Stromal cell of bone marrow (primary cell): ENCODE measurements at places on chromosomes 3 and 15.

DNA sequence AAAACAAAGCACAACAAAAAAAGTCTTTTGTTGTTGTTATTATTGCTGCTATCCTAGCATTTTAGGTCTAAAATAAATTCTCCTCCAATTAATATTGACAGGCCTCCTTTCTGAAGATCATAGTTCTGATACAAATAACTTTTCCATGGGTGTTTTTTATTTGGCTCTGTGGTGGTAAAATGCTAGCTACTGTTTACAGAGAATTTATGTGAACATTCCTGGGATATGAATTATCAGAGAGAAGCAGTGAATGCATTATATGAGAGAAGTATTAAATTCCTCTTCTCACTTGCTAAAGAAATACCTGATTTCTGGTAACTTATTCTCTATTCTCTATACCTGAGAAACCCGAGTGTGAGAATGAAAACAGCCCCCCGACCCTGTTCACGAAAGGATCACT lies 57.5 kb upstream of the TMCO5A start:
- no peak for DNase-seq

DNA sequence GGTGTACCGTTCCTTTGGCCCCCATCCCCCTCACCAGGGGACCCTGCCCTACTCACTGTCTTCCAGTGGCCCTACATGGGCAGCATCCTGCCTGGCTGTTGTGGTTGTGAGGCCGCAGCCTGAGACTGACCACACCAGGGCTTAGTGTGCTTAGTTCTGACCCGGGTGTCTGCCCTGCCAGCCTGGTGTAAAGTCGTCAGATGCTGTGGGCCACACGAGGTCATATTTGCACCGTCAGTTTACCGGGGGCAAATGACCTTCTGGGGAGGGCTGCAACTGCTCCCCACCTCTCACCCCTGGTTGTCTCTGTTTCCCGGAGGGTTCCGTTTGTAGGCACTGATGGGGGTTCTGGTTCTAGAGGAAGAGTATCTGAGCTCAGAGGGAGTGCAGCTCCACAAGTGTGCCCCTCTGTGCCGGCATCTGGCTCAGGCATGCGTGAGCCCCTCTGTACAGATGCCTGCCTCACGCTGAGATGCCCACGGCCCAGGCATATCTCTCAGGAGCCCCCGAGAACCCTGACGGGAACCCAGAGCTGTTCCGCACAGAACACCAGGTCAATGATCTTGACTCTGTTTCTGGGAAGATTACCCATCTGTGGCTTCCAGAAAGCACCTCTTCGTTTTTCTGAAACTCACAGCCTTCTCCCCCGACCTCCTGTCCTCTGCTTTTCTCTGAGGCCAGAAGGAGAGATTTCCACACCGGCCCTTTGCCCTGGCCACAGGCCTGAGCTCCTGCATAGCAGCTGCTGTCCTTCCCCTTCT lies 19.2 kb downstream of the KLF13 start:
- DNase-seq, result no peak

- peak; percentile 14 for DNase-seq
These were observed 48.7 kb downstream of the CNOT10 start for GRCh38 chr3:32733631-32734229.

DNA sequence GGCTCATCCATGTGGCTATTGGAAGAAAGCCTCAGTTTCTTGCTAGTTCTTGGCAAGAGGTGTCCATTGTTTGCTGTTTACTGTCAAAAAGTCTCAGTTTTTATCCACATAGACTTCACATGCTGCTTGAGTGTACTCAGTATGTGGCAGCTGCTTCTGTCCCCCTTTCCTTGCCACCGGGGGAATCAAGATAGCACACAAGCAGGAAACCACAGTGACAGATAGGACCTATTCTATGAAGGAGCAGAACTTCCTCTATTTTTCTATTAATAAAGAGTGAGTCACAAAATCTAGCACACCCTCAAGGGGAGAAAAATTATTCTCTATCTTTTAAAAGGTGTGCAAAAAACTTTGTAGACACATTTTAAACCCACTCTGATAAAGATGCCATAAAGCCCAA lies 121.4 kb upstream of the GMNC start:
- DNase-seq, result no peak

DNA sequence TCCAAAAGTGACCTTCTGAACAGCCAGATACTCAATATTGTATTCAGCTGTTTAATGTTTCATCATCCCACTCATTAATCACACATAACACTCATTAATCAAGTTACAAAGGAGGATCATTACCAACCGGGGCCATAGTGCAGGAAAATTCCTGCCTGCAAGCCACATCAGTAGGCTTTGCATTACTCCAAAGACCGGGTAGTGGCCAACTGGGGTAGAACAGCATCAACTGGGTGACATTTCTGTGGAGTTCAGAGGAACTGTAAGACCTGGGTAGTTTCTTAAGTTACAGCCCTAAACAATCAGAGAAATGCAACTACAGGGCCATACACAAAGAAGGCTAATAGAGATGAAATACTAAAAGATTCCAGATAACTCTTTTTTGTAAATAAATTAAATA lies 253.1 kb downstream of the WDR72 start:
- DNase-seq, result no peak

- peak; percentile 51 for DNase-seq
These were observed 2.6 kb upstream of the ZSCAN2 start for GRCh38 chr15:84598250-84598649.

GRCh38 chr3:172626021-172626640 lies 84.7 kb downstream of the NCEH1 start:
- no peak for DNase-seq

DNA sequence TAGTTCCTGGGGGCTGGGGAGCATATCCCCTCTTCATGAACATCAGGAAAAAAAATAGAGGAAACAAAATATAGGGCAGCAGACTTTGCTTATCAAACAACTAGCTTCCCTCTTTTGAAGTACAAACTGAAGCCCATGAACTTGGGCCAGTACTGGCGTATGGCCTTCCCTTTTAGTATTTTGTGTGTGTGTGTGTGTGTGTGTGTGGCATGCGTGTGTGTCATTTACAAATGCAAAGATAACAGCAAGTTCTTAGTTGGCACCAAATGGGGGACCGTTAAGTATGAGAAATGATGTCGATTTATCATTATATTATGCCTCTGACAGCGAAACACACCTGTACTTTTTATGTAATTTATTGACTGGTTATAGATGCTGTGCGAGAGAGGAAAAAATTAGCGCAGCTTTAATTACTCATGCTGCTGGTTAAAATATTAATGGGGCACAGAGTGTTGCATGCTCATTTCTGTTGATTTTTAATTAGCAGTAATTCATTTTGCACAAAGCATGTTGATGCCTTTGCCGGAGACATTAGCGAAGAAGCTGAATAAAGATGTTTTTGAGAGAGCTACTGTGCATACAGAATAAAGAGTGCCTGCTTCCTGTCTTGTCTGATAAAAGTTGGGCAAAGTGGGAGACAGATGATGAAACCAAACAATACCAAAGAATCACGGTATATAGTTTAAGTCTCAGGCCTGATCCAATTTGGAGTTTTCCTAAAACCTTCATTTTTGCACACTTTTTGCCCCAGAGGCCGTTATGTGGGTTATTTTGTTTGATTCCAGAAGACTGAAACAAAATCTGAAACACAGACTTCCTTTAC lies 297.1 kb downstream of the SATB1 start:
- no peak for DNase-seq

DNA sequence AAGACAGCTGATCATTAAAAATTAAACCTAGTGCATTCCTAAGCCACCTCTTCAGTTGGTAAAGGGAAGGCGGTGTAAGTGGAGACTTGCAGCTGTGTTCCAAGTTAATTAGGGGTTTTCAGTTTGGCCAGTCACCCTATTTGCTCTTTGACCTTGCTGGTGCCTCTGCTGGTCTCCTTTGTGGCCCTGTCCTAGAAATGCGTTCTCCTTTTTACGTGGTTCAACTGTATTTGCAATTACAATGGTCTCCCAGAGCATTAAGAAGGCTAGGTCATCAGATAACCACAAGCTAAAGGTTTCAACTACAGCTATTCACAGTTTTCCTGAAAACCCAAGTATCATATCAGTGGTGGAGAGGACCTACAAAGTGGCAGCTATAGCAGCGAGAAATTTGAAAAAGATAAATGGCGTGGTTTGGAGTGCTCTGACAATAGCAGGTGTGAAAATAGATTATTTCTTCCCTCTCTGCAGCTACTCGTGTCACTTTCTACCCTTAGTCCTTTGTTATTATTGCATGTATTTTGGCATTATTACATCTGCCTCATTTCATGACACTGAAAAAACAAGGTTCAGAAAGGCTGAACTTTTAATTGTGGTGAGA lies 203.5 kb upstream of the TBC1D5 start:
- DNase-seq, result no peak

GRCh38 chr3:79654019-79654418 lies 113.8 kb downstream of the ROBO1 start:
- DNase-seq, result no peak

DNA sequence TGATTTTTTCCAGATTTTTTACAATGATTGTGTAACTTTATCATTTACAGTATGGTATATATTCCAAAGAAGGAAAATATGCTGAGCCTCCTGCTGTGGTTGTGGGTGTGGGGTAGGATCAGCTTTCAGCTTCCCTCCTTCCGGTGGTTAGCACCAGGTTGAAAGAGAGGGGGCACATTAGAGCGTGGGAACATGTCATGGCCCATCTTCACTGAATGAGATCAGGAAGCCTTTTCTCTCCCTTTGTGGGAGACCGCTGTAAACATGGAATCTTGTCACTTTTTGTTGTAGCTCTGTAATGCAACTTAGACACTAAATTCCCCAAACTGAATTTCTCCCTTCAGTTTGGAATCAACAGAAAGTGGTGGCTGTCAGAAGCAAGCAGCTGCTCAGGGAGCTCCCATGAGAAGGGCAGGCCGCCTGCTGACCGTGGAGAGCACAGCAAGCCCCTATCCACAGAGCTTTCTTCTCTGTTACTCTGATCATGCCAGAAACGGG lies 86.7 kb upstream of the LIMD1 start:
- DNase-seq, result peak; percentile 52

GRCh38 chr3:160675566-160676124 lies 1.3 kb upstream of the ARL14 start:
- no peak for DNase-seq

DNA sequence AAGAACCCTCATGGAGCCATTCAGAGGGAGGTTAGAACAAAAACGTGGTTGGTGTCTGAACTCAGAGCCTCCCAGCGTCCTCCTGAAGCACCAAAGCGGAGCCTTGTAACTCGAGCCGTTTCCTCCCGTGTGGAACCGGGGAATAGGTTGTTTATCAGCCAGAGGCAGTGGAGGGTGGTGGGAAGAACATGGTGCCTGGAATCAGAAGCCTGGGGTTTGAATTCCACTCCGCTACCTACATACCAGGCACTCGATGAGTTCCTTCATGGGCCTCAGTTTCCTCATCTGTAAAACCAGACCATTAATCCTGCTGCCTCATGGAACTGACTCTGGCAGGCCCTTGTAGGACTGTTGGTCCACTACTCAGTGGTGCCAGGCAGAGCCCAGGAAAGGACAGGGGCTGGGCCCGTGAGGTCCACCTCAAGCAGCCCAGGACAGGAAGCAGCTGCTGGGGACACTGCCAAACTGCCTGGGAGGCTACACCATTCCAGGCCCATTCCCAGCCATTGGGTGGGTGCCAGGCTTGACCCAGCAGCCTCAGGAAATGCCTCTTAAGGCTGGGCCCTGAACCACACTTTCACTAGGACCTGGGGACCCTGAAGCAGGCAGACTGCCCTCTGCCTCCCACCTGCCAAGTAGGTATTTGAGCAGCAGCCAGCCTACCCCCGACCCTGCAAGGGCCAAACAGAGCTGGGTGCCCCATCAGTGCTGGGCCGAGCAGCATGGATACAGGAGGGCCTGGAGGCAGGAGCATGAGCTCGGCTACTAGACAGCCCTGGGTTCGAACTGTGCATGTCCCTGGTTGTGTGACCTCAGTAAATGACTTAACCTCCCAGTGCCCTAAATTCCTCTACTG lies 33.4 kb downstream of the PRKCD start:
- DNase-seq, result no peak

- DNase-seq, result no peak
These were observed 57.1 kb upstream of the FILIP1L start for GRCh38 chr3:100171211-100171914.

DNA sequence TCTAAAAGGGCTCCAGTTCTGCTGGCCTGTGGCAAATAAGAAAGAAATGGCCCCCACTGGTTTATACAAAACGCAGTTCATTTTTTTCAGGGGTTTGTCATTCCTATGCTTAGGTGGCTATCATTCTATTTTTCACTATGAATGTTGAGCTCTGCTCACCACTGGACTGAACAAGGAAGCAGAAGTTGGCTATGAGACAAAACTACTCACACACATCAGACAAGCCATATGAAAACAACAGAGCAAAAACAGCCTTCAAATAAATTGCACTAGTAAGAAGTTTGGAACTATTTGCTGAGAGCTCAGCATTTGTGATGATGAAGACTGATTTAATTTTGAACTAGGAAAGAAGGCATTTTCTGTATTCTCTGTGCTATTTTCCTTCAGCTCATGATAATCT lies 328.5 kb downstream of the MECOM start:
- DNase-seq, result peak; percentile 6

DNA sequence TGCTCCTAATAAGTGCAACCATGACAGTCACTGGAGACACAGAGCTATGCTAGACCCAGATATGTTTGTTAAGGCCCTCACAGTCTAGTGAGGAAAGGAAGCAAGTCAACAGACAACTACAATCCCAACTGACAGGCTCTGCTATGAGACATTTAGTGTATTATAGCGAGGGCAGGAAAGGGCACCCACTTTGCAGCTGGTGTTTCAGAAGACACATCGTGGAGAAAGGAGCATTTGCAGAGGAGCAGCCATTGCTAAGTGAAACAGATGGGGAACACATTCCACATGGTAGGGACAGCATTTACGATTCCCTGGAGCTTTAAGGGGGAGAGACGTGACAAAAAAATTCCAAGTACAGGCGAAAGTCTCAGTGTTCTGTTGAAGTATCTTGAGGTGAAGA lies 685.6 kb downstream of the AGBL1 start:
- DNase-seq, result no peak

GRCh38 chr3:41202834-41203345 lies 3.6 kb downstream of the CTNNB1 start:
- DNase-seq, result peak; percentile 59

DNA sequence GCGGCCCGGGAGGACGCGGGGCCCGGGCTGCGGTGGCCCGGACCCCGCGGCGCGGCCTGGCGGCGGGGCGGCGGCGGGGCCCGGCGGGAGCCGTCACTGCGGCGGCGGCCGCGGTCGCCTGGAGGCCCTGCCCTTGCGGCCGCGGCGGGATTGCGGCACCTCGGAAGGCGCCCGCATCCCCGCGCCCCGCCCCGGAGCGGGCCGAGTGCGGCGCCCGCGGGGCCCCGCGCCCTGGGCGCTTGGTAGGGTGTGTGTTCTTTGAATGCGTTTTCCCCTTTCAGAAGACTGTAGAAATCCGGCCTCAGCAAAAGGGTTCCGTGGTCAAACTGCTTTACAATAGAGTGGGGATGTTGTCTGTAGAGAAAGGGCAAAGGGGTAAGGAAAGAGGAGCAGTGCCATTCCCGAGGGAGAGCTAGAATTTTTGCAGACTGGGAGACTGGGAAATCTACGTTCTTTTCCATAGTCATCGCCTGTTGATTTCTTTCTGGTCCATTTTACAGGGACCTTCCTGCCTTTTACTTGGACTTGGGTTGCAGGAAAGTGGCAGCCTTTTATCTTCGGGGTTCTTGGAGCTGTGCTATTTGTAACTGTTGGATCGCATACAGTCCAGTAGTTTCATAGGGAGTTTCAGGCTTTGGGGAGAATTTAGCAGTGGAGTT lies 630 bp downstream of the SNRK start:
- DNase-seq, result no peak

GRCh38 chr15:64667736-64668161 lies 107.6 kb downstream of the RBPMS2 start:
- peak; percentile 3 for DNase-seq
